ENCODE measurements at places on chromosomes 7 and 10.
A peak's percentile ranks its signal among the peaks of the same experiment; 100 is the strongest.

GRCh38 chr7:25180946-25181345 is 47.3 kb downstream of the NPVF start:
- no peak for DNase-seq

GRCh38 chr10:124069341-124070264 is 23.8 kb downstream of the CHST15 start:
- DNase-seq = no peak

DNA sequence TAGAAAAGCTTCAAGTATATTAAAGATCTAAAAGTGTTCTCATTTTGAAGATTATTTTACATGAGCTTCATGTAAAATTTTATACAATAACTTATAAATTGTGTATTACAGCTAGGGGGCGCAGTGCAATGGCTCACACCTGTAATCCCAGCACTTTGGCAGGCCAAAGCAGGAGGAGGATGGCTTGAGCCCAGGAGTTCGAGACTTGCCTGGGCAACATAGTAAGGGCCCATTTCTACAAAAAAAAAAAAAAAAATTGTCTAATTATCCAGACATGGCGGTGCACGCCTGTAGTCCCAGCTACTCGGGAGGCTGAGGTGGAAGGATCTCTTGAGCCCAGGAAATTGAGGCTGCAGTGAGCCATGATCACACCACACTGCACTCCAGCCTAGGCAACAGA is 16.6 kb downstream of the ACBD5 start:
- peak; percentile 25 for DNase-seq

DNA sequence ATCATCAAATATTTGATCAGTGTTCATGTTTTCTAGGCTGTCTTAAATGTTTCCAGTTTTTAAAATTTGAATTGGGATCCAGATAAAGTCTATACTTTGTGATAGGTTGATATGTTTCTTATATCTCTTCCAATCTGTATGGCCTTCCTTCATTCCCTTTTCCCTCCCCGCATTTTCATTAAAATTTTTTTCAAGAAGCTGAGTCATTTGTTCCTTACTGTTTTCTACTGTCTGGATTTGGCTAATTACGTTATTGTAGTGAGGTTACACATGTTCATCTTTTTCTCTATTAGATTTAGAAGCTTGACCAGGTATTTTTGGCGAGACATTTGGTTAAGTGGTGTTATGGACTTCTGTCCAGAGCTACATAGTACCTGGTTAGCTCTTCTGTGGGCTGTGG is 11.2 kb downstream of the GARS1 start:
- no peak for DNase-seq

- DNase-seq = no peak
Measured at GRCh38 chr7:151248346-151249033, at the start of gene SMARCD3. Gene SMARCD3 (minus strand): TSS chr7:151248694. CDS start chr7:151248562, 132 bp downstream.

DNA sequence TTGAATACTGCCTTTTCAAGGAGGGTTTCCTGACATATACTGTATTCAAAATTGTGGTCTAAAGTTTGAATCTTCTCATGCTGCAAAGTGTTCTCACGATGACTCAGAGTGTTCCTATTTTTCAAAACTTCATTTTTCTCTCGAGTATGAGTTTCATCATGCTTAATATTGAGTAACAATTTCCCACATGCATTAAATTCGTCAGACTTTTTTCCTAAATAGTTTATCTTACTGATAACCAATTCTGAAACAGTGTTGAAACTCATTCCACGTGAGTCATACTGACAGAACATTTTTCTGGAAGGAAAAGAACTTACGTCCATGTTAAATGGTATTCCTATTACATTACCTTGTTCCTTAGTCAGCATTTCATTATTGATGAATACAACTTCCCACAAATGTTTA is 44.1 kb downstream of the ZNF33B start:
- no peak for DNase-seq
